ACHN (cell line): ENCODE measurements at places on chromosomes 13 and 19.
A peak's percentile ranks its signal among the peaks of the same experiment; 100 is the strongest.

GRCh38 chr13:112774829-112775565 lies 85.2 kb downstream of the ATP11A start:
- no peak for DNase-seq

DNA sequence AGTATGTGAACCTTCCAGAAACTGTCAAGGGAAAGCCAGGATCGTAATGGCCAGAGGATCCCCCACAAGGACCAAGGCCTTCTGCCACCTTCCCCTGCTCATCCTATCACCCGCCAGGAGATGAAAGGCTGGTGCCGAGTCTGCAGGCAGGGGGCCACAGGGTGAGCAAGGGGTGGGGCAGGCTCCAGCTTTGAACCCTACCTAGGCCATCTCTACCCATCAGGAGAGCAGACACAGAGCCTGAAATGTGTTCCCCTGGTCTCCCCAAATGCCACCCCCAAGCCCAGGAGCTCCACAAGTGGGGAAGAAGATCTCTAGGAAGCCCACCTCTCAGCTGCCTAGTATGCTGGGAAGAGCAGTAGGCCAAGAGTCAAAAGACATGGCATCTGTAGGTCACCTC lies 95.1 kb downstream of the KCTD15 start:
- DNase-seq = no peak

DNA sequence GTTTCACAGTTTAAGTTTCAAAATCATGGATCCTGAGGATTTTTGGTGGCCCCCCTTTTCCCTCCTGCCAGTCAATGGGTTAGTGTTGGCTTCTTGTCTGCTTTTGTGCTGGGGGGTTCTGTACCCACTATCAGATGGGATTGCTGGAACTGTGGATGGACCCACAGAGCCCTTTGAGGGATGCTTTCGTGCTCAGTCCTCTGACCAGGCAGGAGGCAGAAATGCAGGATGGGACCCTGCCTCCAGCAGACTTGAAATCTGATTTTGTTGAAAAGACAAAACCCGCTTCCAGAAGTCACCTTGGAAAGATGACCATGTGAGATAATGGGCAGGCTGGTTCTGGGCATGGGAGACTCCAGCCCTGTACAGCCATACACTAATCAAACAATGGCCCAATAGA lies 408.9 kb downstream of the ZNF536 start:
- DNase-seq = no peak

DNA sequence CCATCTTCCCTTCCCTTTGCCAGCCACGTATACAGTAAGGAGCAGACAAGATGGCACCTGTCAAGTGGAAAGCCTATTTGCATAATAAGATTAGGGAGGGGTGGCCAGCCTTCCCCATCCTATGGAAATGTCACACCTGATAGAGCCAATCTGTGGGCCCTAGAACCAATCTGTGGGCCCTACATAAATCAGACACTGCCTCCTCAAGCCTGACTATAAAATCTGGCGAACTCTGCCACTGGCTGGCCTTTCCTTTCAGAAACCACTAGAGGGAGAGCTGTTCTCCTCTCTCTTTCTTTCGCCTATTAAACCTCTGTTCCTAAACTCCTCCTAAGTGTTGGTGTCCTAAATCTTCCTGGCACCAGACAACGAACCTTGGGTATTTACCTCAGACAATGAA lies 231.5 kb upstream of the KLHL1 start:
- DNase-seq = peak; percentile 25

DNA sequence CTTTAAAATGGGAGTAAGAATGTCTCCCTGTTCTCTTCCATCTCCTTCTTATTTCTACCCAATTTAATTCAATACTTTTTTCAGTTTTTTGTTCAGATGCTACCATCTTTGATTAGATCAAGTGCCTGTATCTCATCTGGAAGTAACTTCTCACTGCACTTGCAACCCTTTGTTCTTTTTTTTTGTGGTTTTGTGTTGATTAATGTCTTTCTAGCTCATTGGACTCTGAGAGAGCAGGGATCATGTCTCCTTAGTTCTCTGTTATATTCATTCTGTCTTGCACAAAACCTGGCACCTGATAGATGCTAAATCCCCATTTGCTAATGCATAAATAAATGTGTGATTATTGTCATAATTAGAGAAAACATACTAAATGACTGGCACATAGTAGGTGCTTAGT lies 834 bp upstream of the ITGBL1 start:
- no peak for DNase-seq

DNA sequence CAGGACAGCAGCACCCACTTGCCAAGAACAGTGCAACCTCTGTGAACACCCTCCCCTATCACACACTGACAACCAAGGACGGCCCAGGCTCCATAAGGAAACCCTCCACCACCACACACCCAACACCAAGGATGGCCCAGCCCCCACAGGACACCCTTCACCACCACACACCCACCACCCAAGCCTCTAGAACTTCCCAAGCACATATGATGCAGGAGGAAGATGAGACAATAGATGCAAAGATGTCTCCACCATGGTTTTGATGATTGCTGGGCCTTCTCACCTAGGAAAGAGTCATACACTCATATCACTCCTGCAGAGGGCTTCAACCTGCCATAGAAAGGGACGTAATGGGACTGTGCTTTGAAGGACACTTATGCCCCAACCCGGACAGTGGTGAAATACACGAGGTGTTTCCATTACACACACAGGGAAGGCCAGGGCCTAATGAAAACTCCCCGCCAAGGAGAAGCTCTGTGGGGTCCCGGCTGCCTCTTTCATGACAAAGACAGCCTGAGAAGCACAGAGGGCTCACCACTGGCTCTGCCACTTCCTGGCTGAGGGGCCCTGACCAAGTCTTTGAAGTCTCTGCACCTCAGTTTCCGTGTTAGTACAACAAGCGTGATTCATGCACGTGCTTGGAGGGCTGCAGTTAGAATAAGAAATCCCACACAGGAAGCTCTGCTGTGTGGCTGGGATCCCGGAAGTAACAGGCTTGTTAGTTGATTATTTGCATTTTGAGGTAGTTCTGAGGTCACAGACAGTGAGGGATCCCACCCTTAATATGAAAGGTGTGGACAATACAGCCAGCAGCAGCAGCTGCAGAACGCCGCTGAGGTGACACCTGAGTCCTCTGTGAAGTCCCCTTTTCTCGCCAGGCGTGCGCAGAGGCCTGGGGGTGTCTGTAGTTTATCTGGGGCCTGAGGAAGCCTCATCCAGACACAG lies 61.9 kb upstream of the ATP12A start:
- DNase-seq = no peak

DNA sequence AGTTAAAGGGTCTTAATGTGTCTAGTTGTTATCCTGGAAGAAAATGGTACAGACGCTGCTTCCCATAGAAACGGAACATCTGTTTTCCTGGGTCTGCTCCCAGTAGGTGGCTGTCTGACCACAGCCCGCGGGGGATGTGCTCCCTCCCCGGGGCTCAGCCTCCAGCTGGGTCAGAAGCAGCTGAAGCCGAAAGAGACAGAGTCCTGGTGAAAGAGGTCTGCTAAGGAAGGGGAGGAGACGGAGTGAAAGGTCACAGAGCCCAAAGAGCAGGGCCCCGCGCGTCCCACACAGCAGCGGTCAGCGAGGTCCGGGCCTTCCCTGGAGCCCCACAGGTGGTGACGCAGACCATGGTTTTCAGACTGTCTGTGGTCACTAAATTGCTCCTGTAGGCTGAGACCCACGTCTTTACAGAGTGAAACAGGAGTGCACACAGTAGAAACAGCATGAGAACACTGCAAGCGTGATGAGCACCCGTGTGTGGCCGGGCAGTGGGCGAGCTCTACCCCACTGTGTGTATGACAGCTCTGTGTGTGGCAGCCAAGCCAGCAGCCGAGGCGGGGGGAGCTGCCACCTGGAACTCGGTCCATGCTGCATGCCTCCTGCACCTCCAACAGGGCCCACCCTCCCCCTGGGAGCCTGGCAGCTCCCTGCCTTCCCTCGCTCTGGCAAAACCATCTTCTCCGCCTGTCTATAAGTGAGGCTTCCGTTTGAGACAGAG lies 52.0 kb upstream of the C13orf46 start:
- DNase-seq = no peak
